ENCODE measurements at places on chromosomes 11 and 22. TPM values are rescaled to one million over a fixed set of nuclear protein-coding genes. Genes with fewer than 3 reads are reported as not detected.

DNA sequence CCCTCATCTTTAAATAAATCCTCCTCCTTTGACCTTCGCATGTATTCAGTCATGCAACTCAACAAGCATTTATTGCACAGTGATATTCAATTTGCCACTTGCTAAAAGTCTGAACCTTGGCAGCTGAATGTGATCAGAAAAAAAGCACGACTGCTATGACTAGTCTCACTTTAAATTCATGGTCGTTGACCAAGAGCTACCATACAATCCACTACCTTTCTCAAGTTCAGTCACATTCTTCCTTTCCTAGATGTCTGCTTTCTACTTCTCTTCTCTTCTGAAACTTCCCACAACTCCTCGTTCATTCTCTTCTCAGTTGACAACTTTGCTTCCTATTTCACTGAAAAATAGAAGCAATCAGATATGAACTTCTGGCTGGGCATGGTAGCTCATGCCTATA lies 2.0 kb upstream of the SAA1 start:
- no peak for DNase-seq
- H3K27ac ChIP-seq: no peak overlapping the region
- H3K27me3 ChIP-seq: peaks cover 2% of the 10 kb centered on the region
- no peaks in the 10 kb centered on the region for H3K36me3 ChIP-seq
- no peaks in the 10 kb centered on the region for H3K4me1 ChIP-seq

GRCh38 chr11:105033781-105034180 lies 1.2 kb downstream of the CASP1 start:
- H3K27ac ChIP-seq: peak overlapping the region; percentile 55
- H3K27me3 ChIP-seq: no peaks in the 10 kb centered on the region
- H3K4me1 ChIP-seq: peaks cover 34% of the 10 kb centered on the region
- H3K36me3 ChIP-seq: peaks cover 32% of the 10 kb centered on the region
- peak overlapping the region; percentile 96 for H3K4me3 ChIP-seq
- no peak for DNase-seq

DNA sequence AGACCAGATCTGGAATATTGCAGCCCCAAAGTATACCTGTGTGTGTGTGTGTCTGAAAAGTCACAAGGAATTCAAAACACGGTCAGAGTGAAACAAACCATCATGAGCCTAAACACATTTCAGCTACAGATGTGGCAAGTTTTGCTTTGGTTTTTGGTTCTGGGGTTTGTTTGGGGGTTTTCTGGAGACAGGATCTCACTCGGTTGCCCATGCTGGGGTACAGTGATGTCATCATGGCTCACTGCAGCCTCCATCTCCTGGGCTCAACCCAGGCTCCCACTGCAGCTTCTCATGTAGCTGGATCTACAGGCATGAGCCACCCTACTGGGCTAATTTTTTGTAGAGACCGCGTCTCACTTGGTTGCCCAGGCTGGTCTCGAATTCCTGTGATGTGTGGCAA lies 41.4 kb upstream of the PHF21A start:
- H3K27ac ChIP-seq: no peak overlapping the region
- peaks cover 16% of the 10 kb centered on the region for H3K27me3 ChIP-seq
- no peaks in the 10 kb centered on the region for H3K4me1 ChIP-seq

GRCh38 chr11:120389693-120390584 lies 53.7 kb downstream of the ARHGEF12 start:
- H3K4me3 ChIP-seq: no peak overlapping the region
- H3K27me3 ChIP-seq: no peaks in the 10 kb centered on the region
- no peak overlapping the region for H3K27ac ChIP-seq
- H3K36me3 ChIP-seq: no peaks in the 10 kb centered on the region
- no peak for DNase-seq

GRCh38 chr22:30047364-30047738 lies 32.9 kb upstream of the HORMAD2 start:
- no peaks in the 10 kb centered on the region for H3K27me3 ChIP-seq
- no peak overlapping the region for H3K27ac ChIP-seq
- peak overlapping the region; percentile 47 for H3K4me3 ChIP-seq
- peaks cover 5% of the 10 kb centered on the region for H3K4me1 ChIP-seq
- DNase-seq: peak; percentile 22

GRCh38 chr22:49915610-49916009 lies 2.6 kb downstream of the ALG12 start:
- H3K4me3 ChIP-seq: no peak overlapping the region
- no peak for DNase-seq
- H3K27me3 ChIP-seq: no peaks in the 10 kb centered on the region

GRCh38 chr11:115618428-115618827 lies 114.2 kb upstream of the CADM1 start:
- no peak overlapping the region for H3K27ac ChIP-seq
- no peaks in the 10 kb centered on the region for H3K4me1 ChIP-seq
- DNase-seq: no peak
- H3K27me3 ChIP-seq: no peaks in the 10 kb centered on the region
- no peak overlapping the region for H3K4me3 ChIP-seq

CARD18 gene
- total RNA-seq: not detected

HPX gene
- 1.5 TPM for total RNA-seq
